Tibial artery (tissue), 4 donors: ENCODE measurements at places on chromosomes 2 and 18.

GRCh38 chr18:46412916-46413315 is 244.1 kb downstream of the LOXHD1 start:
- DNase-seq, result no peak

DNA sequence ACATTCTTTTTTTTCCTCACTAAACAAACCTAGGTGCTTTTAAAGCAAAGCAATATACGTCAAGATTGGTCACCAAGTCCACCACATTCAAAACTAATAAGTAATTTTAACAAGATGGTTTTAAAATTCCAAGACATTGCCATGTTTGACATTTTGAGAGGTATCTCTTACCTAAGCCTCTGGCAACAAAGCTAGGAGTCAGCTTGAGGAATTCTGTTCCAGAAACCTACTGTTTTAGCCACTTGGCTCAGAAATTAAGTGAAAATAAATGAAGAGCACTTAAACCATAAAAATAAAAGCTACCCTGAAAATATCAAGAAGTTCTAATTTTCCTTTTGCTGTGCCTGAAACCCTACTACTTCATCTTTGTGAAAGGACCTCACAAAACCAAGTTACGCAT is 30.0 kb upstream of the CHMP3 start:
- no peak for DNase-seq

DNA sequence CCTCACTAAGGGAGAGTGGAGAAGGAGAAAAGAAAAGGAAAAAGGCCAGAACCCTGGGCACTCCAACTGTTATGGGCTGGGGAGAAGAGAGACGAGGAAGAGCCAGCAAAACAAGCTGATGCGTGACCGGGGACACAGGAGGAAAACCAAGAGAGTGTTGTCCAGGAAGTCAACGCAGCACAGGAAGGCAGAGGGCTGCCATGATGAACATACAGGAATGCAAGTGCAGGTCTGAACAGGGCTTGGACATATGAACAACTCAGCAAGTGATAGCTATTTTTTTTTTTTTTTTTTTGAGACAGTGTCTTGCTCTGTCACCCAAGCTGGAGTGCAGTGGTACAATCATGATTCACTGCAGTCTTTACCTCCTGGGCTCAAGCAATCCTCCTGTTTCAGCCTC is 28.4 kb downstream of the SIX3 start:
- DNase-seq, result no peak

DNA sequence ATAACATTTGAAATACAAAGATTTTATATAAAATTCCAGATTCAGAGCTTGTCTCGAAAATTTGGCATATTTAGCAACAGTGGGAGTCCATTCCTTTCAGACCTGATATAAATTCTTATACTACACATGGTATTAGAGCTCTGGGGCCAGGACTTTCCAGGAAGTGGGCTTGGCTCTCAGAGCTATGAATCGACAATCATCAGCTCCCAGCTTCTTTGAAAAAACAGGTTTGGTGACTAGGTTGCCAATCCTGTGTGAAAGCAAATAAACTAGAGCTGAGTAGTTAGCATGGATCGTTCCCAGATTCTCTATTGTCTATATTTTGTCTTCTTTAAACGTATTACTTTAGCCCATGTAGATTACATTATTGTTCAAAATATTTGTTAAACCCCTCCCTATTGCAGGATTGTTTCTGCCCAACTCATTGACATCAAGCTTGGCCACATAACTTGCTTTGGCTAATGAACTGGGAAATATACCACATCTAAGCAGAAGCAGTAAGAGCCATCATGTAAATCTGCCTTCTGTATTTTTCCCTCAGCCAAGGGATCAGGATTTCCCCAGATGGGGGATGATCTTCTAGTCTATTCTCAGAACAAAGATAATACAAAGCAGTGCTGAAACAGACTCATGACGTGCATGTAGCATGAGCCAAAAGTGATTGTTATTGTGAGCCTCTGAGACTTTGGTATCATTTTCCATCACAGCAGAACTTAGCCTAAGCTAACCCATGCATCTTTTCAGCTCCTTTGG is 105.4 kb downstream of the KCNH7 start:
- no peak for DNase-seq

GRCh38 chr2:8479298-8479697 is 202.6 kb upstream of the ID2 start:
- peak; percentile 35 for DNase-seq

GRCh38 chr18:6751222-6751621 is 21.7 kb downstream of the ARHGAP28 start:
- DNase-seq, result no peak

DNA sequence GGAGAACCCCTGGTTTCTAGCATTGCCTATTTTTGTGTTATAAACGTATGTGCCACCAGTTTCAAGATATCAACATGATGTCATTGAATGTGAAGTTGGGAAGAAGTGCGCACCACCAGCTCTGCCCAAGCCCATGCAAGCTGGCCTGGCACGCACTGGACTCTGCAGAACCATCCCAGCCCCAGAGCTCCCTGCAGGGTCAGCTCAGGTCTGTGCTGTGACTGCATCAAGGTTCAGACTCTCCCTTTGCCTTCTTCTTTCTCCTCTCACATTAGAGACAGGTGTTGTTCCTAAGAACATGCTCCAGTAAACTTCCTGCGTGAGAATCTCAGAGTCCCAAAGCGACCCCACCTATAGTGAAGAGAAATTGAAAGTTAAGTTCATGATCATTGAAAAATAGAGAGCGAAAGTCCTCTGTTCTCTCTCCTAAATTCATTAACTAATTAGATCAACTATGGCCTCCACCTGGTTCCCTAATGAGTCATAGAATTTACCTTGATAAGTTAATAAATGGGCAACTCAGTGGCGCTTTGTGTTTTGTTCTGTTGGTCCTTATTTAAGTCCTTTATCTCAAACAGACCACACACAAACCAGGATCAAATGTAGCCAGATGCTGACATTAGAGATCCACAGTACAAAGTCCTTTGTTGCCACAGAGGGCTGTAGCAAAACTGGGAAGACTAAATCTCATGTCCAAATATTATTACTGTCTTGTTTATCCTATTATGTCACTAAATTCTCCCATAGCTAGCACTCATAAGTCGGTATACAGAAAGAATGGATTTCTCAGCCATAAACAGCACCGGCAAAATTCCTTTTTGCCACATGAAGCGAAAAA is 432.3 kb downstream of the STK39 start:
- no peak for DNase-seq

DNA sequence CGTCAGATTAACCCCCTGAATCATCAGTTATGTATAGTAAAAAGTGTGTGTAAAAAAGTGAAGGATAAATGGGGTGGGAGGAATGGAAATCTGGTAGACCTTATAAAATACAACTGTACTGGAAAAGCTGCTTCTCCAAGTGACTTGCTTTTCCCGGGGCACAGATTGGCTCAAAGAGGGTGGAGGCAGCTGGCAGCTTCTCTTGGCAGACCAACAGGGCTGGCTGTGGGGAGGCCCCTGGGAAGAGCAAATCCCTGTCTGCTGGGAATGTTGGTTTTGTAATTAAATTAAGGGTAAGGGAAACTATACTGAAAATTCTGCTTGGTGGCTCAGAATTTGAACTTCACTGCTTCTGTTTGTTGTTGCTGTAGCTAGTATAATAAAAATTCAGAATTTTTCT is 154.2 kb upstream of the DLX2 start:
- DNase-seq, result no peak

GRCh38 chr2:11024259-11024645 is 112.5 kb downstream of the KCNF1 start:
- no peak for DNase-seq

GRCh38 chr2:225004597-225004996 is 37.7 kb downstream of the DOCK10 start:
- no peak for DNase-seq

- DNase-seq, result peak; percentile 76
These were observed 18.0 kb downstream of the MAL start for GRCh38 chr2:95043300-95044093.

DNA sequence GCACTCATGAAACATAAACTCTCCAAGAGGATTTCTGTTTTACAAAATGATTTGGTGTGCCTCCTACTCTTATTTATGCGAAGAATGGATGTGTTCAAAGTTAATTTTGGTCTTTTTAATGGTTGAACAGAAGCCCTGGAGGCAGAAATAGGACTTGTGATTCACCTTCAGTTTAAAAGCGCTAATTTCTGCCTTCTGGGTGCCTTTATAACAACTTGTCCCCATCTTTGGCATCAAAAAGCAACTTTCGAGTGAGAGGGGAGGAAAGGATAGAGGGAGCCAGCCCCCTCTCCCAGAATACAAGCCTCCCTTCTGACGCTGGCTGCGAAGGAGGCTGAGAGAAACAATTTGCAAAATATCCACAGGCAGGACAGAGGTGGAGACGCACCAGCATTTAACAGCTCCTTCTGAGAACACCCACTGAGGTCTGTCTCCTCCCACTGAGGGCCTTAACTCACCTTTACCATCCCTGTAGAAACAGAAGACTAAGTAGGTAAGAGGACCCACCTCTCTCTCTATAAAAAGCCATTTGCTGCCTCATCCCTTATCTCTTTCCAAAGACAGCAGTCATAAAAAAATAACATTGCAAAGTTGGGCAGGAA is 24.3 kb upstream of the BCL11A start:
- no peak for DNase-seq

GRCh38 chr2:229416116-229416694 is 145.1 kb upstream of the PID1 start:
- DNase-seq, result peak; percentile 94

- DNase-seq, result no peak
These were observed 496.3 kb downstream of the SLC4A3 start for GRCh38 chr2:220123751-220124150.
